PC-9 (cell line): ENCODE measurements at places on chromosomes 4 and X. TPM values are rescaled to one million over a fixed set of nuclear protein-coding genes. Genes with fewer than 3 reads are reported as not detected.

GRCh38 chr4:179989975-179990374 lies 2253.2 kb upstream of the TENM3 start:
- DNase-seq: no peak

- DNase-seq: no peak
These were observed 24.8 kb upstream of the ACSL1 start for GRCh38 chr4:184850431-184851199.

Gene KDR
- total RNA-seq: 0.09 and 0.20 TPM in 2 replicates

- no peak for DNase-seq
These were observed 157.6 kb downstream of the ZNF518B start for GRCh38 chr4:10299601-10300000.

GRCh38 chrX:15749642-15750610 lies 11.9 kb downstream of the CA5B start:
- no peak for DNase-seq

DNA sequence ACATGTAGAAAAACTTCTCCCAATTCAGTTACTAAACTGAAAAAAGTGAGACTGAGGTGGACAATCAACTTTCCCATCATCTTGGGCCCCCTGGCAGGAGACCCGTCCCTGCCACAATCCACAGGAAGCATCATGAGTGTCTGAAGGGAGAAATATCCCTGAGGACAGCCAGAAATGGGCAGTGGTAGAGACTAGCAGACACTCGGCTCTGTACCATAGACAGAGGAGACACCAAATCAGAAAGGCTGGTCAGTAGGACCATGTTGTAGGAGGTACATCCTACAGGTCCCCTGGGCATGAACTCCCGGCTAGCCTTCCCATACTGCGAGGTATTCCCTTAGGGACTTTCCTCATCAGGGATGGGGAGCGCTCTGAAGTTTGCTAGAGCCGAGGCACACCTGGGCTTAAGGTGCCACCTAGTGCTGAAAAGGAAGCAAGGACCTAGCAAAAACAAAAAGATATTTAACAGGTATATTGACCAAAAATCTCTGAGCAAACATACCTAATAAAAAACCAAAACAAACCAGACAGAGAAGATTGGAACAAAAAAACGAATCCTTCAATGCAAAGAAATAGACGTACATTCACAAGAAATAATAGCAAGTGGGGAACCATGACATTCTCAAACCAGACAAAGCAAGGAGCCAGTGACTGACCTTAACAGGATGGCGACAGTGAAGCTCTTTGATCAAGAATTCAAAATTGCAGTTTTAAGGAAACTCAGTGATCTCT lies 55.6 kb downstream of the HAUS3 start:
- DNase-seq: peak; percentile 47

Gene NAP1L2
- not detected in 2 replicates for total RNA-seq

Gene COL25A1
- not detected in 2 replicates for total RNA-seq

Gene TCEAL7
- total RNA-seq: not detected in 2 replicates

GRCh38 chrX:103791228-103791627 lies 14.6 kb downstream of the PLP1 start:
- DNase-seq: no peak

Gene UGT2B11
- not detected in 2 replicates for total RNA-seq

DNA sequence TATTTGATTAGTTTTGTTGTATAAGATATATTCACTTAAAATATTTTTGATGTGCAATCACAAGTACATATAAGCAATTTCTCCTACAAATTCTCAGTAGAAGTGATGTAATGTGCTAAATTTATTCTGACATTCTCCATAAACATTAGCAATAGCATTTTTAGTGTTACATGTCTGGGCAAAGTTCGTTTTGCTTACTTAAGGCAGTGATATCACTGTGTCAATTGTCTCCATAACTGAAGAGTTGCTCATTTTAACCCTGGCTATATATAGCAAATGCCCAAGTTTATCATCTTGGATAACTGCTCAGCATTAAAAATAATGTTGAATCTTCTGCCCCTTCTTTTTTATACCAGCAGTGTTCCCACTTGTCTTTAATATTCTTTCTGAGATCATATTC lies 340.0 kb upstream of the NDST4 start:
- no peak for DNase-seq

DNA sequence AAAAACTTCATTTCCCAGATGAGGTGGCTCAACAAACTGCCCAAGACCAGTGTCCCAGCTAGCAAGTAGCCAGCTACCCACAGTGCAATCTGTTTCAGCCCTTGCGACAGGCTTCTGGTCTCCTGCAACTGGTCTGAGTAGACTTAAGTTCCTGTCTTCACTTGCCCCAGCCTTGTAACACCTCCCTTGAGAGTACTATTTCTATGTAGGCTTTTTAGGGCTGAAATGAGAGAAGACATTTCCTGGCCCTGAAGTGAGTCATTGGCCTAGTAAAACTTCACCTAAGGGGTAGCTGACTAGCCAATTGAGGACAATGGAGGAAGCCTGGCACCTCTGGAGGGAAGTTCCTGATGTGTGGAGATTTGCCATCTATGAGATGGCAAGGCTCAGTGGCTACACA lies 80.1 kb upstream of the STIM2 start:
- DNase-seq: no peak

DNA sequence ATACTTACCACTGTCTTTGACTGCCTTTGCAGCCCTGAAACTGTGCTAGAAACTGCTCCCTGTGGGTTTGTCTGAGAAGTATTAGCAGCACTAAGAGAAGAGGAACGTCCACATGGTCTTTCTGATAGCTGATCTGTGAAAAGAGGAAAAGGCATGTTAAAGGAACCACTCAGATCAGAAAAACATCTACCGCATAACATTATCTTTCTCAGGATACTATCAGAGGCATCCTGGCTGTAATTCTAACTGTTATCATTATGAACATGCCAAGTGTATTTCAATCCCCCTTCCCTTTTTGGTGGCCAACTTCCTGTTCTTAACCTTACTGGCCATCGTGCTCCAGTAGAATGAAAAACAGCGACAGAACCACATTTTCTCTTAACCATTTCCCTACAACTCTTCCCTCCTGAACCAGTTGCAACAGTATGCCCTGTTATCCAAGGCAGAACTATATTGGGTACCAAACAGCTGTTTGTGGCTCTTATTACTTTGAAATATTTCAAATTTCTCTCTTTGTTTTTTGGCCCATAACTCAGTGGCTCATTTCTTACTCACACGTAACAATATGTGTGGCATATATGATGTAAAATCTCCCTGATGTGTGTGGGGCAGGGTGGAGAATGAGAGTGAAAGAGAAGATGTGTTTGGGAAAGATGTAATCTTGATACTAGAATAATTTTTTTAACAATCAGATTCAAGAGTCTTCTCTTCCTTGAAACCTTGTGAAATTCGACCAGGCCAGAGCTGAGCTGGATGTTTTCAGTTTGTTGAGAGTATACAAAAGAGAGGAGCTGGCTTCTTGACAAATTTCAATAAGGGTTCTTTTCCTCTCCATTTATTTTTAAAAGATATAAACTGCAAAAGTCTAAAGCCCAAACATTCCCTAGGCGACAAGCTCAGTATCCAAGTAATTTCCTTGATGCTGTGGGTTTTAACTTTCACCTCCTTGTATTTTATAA lies 35.2 kb downstream of the ARHGEF6 start:
- DNase-seq: no peak

DNA sequence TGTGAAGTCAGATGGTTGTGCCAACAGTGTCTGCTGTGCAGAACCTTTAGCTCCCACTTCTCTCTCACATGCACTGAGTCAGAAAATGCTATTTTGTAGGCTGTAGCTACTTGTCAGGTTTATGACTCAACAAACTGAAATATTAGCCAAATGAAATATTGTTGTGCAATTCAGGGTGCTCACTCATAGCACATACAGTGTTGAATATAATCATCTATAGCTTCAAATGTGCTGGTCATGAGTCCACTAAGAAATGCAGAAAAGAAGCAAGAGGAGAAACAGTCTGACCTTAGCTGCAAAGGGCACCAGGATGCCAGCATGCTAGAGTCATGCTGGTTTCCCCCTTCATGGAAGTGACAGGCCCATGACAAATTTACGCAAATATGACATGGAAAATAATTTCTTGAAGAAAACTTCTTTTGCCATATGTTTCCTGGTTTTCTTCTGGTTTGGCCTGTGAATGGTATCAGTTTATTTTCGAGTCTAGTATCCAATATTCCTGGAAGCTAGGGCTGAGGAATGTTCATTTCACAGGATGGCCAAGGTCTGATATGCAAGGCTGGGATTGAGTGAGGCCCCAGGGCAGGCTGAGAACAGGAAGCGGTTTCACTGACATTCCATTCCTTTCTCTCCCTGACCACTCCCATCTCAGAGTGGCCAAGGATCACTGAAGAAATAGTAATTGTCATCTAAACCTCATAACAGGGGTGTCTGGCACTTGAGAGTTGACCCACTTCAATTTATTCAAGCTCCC lies 10.3 kb upstream of the CXCL2 start:
- DNase-seq: peak; percentile 71

DNA sequence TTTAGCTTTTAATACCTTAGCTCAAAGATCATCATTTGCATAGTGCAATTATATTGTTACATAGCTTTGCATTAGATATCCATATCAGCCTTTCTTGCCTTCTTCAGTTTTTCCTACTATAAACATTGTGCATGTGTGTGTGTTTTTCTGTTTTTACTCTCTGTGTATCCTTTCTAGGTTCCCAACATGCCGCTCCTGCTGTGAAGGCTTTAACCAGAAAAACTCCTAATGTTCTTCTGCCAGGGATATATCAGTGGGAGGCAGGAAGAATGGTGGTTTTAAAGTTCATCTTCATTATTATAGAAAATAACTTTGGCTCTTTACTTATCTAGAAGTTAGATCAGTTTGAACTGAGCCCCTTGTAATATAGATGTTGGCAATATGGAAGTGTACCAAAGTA lies 61.2 kb downstream of the CPE start:
- no peak for DNase-seq

DNA sequence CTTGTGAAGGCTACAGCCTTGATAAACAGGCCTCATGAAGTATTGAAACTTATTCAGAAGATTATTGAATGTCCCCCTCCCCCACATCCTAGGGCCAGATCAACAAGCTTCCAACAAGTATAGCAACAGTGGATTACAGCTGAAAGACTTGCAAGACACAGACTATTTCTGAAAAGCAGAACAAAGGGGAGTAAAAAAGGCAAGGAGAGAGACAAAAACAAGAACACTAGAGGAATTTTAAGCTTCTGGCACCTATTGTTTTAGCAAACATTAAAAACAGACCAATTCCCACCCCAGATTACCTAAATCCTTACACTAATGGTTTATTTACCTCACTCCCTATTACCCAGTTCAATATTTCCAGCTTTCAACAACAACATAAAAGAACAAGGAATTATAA lies 446.3 kb upstream of the FSTL5 start:
- DNase-seq: no peak

Gene ZNF674
- 3.9 and 4.0 TPM in 2 replicates for total RNA-seq

DNA sequence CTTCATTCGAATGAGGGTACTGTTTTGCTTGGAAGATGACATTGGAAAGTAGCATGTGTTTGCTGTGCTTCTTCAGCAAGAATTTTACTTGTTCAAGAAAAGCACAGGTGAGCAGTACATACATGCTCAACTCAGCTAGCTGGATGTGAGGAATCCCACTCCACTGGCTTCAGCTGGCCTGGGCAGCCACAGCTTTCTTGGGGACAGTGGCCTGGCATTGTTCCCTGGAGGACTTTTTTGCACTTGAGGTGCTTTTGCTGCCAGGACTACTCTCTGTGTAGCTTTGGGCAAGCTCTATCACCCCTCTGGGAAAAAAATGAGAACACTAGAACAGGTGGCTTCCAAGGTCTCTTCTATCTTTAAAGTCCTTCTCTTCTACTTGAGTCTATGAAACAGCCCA lies 184.3 kb downstream of the LDB2 start:
- no peak for DNase-seq

GRCh38 chr4:39083164-39083563 lies 21.1 kb downstream of the KLHL5 start:
- no peak for DNase-seq

Gene MSX1
- total RNA-seq: not detected in 2 replicates

Gene HS3ST1
- 12.3 and 12.8 TPM in 2 replicates for total RNA-seq

DNA sequence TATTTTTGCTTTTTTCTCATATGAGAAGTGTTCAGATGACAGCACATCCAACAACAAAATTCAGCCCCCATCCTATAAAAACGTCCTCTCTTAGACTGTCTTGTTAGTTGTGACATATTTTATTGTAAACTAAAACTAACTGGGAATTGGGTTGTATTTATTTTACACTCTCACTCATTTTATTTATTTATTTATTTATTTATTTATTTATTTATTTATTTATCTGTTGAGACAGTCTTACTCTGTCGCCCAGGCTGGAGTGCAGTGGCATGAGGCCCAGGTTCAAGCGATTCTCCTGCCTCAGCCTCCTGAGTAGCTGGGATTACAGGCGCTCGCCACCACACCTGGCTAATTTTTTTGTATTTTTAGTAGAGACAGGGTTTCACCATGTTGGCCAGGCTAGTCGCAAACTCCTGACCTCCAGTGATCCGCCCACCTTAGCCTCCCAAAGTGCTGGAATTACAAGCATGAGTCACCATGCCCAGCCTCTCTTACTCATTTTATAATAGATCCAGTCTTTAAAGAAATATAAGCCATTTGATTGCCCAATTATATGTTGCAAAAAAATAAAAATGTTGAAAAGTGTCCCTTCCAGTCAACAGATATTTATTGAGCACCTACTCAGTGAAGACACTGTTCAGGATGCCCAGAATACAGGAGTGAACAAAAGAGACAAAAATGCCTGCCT lies 44.6 kb downstream of the PALLD start:
- DNase-seq: peak; percentile 57

GRCh38 chr4:71211748-71212147 lies 127.1 kb upstream of the SLC4A4 start:
- no peak for DNase-seq

- DNase-seq: no peak
These were observed 399.1 kb downstream of the INPP4B start for GRCh38 chr4:142447009-142447408.

DNA sequence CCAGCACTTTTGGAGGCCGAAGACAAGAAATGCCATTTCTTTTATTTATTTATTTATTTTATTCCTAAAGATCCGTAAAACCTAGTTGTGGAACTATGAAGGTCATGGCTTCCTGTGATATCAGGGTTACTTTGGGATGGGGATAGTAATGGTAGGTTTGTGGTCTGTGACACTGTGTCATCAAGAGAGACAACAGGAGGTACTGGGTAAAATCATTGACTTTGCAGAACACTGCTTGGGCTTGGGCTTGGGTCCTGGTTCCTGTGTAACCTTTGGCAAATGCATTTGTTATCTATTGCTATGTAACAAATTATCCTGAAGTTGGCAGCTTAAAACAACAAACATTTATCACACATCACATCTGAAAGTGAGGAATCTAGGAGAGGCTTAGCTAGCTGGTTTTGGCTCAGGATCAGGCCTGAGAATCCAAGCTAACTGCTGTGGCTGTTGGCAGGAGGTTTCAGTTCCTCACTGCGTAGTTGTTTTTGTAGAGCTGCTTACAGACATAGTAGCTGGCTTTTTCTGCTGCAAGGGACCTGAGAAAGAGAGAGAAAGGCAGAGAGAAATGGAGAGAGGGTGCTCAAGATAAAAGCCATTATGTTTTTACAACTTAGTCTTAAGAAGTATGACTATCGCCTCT lies 576.4 kb upstream of the SLIT2 start:
- no peak for DNase-seq

- DNase-seq: no peak
These were observed 77.5 kb downstream of the CRLF2 start for GRCh38 chrX:1134976-1135375.
